ENCODE measurements at places on chromosomes 3 and 15. TPM values are rescaled to one million over a fixed set of nuclear protein-coding genes. Genes with fewer than 3 reads are reported as not detected.
A peak's percentile ranks its signal among the peaks of the same experiment; 100 is the strongest.

GRCh38 chr15:95793231-95793630, 537.3 kb upstream of the NR2F2 start:
- DNase-seq = no peak

DNA sequence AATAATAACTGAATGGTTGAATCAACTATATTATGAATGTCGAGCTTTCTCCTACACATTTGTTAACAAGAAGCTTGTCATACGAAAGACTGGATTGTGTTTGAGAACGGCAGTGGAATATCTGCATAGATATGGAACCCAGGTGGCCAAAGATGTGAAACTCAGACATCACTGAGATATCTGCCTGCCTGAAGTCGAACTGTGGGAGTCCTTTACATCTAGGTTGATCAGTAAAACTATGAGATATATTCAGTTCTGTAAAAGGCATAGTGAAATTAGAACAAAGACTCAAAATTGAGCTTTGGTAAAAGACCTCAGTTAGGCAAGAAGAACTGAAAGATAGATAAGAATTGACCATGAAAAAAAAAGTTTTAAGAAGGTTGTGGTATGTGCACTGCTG, 41.5 kb upstream of the TOP2B start:
- DNase-seq = no peak

DNA sequence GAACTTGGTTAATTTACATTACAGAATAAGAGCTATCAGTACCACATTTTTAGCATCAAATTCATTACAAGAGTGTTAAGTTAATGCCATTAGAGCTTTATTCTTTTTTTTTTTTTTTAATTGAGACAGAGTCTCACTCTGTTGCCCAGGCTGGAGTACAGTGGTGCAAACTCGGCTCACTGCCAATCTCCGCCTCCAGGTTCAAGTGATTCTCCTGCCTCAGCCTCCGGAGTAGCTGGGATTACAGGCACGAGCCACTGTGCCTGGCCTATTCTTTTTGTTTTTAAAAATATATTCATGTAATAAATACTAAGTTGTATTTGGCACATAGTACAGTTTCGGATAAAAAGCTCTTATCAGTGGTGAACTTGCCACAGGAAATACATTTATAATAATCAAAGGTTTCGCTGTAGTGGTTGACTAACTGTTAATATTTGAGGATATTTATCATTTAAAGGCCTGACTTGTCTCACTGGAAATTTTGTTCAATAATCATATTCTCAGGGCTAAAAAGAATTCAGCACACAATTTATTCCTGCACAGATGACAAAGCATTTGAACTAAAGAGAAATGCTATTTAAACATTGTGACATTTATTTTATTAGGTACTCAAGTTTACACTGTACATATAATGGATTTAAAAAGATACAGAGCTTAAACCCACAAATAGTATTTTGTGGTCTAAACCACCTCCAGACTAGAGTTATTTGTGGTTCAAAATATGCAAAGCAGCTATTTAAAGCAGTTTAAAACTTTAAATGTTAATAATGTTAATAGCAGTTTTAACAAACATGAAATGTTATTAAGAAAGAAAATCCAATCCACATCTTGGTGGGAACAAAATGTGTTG, 6.1 kb upstream of the LEKR1 start:
- no peak for DNase-seq

GRCh38 chr3:67715971-67716370, 61.6 kb upstream of the SUCLG2 start:
- no peak for DNase-seq

GRCh38 chr3:142148044-142148791, 1.1 kb downstream of the TFDP2 start:
- DNase-seq = no peak

- no peak for DNase-seq
Measured at GRCh38 chr3:46516521-46516920, 18.7 kb downstream of the RTP3 start.

GRCh38 chr3:39278616-39278935, 1.3 kb downstream of the CX3CR1 start:
- no peak for DNase-seq

DNA sequence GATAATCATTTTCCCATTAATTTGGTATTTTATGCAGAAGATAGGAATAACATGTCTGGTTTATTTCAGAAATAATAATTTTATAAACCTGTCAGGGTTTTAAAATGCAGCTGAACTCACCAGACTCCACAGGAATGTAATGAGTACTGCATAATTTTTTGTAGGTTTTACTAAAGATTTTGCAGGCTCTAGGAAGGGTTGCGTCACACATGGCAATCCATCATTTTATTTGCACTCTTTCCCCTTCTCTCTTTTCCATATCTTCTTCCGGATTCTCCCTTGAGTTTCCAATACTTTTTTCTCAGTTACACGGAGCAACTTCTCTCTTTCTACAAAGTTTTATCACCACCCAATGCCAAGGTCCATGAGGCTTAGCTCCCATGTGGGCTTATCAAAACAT, 234.7 kb downstream of the NFKBIZ start:
- DNase-seq = no peak

- DNase-seq = no peak
Measured at GRCh38 chr3:121155028-121155427, 247.0 kb downstream of the STXBP5L start.

DNA sequence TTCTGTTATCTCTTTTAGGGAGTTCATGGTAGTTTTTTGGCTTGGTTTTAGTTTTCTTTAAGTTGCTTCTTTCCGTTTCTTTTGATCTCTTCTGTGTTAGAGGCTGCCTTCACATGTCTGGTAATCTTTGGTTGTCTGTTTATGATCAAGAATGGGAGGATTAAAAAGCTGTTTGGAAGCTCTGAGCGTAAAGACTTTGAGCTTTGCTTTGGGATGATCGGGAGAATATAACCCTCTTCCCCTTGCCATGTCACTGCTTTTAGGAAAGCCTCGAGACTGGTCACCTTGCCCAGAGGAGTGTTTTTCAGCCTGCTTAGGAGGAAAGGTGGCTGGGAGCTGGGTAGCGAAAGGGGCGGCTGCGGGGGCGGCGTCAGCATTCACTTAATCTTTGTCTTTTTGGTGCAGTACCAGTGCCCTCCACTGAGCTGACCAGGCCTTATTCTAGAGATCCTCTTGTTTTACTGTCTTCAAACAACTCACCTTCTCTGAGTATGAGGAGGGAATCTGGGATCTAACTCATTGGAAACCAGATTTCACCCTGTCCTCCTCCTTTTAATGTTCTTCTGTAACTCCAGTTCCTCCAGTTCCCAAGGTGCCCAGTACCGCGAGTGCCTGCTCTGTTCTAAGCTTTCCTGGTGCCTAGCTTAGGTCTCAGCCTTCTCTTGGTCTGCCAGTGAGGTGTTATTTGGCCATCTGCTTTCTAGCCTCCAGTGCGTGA, 15.5 kb downstream of the TATDN2 start:
- no peak for DNase-seq

DNA sequence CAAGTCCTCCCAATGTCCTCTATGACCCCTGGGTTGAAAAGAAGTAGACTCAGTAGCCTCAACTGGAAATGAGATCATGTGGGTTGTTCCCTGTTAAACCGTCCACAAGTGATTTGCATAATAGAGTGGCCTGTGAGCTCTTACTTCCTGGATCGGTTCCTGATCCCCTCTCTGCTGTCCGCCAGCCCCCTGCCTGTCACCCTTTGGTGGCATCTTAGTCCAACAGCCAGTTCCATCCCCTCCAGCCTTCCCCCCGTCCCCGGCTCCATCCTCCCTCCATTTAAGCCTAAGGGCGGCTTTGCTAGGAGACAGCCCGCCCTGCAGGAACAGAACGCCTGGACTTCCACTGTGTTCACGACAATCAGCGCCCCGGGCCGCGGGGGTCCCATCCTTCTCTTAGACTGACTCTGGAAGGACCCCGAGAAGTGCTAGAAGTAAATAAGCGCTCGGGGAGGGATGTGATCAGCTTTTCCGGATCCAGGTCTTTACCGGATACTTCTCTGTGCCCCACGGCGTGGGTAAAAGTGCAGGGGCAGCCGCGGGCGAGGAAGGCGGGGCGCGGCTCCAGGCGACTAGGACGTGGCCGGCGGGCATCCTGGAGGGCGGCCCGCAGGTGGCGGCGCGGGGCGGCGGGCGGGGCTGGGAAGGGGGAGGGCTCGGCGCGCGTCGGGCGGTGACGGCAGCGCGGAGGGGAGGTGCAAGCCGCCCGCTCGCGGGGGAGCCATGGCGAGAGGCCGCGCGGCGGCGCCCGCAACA, 51.2 kb upstream of the ULK4 start:
- peak; percentile 85 for DNase-seq

DNA sequence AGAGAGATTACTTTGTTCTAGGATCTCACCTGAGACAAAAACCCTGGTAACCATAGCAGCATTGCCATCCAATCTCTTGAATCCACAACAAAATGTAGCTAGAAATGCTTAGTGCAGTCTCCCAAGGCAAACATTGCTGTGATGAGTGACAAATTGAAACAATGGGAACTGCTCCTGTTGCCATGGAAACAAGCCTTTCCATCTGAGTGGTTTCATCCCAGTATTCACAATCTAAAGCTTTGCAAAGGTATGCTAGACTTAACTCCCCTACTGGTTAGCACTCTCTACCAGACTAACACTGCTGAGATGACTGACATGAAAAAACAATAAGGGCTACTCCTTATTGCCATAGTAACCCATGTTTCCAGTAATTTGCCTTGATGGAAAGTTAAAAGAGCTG, 172.6 kb upstream of the CNTN3 start:
- no peak for DNase-seq

DNA sequence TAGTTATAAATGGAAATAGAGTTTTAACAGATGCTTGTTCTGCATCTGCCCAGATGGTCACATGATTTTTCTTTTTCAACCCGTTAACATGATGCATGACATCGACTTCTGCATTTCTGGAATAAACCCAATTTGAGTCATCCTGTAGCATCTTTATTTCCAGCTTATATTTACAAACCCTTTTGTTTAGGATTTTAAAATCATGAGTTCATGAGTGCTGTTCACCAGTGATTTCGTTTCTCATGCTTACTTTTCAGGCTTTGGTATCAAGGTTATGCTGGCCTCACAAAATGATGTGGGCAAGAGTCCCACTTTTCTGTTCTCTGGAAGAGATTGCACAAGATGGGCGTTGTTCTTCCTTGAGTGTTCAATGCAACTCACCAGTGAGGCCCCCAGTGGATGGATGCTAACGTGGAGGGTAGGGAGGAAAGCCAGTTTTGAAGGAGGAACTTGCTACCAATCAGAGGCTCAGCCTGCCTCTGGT, 5.2 kb downstream of the HRH1 start:
- DNase-seq = peak; percentile 58

DNA sequence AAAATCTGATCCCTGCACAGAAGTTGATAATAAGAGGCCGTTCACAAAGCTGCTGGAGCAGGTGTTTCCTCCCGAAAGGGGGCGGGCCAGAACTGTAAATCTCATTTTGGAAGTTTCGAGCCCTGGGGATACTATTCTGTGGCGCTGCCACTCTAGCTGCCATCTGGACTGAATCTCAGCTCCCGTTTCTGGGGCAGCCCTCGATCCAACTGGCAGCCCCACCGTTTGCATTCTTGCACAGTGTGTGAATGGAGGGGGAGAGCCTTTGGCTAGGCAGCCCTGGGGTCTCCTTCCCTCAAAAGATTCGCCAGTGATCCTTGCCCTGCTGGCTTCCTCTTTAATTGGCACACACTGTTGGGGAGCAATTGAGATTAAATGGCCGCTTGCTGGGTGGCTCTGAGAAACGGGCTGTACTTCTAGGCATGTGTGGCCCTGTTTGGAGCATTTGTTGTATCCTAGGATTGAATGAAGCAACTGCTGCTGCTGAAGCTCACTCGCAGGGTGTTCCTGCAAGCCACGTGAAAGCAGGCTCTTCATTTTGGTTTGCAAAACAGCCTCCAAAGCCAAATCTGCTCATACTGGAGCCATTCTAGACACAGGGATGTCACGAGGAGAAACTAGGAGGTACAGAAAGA, 57.2 kb upstream of the TOPAZ1 start:
- DNase-seq = no peak

DNA sequence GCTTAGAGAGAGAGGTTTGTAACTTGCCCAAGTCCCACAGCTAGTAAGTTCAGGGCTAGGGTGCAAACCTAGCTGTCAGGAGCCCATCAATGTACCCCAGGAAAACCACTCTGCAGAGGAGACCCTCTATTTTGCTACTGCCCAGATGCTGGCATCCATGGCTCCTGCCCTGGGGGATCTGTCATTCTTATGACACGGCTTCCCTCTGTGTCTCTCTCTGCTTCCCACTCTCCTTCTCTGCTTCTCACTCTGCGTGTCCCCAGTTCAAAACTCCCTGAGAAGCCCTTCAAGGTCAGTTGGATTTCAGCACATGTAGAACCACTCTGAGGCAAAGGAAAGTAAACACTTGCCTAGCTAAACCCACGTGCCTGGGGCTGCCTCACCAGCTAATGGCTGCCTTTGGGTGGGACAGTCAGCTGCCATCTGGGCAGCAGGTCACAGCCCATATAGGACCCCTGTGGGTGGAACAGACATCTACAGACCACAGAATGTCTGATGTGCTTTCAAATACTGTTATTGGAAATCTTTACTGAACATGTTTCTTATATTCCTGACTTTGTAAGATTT, 29.4 kb upstream of the SLCO2A1 start:
- no peak for DNase-seq

- DNase-seq = no peak
Measured at GRCh38 chr3:133394561-133395311, 5.1 kb upstream of the BFSP2 start.

GRCh38 chr3:38575279-38575843, 74.1 kb downstream of the SCN5A start:
- DNase-seq = no peak

Gene EFCC1
- total RNA-seq = 2.4 TPM

Gene ACOX2
- 33.3 TPM for total RNA-seq

Gene PLA2G4E
- total RNA-seq = not detected

Gene FHIT
- 21.5 TPM for total RNA-seq

Gene SLC22A14
- total RNA-seq = not detected

Gene MITF
- 65.5 TPM for total RNA-seq

Gene SCG3
- not detected for total RNA-seq
